Thoracic aorta endothelial cell (primary cell): ENCODE measurements at places on chromosomes 3 and 15. TPM values are rescaled to one million over a fixed set of nuclear protein-coding genes. Genes with fewer than 3 reads are reported as not detected.

The DPPA4 gene
- not detected in 2 replicates for total RNA-seq

The GRM2 gene
- total RNA-seq, result under 0.01 TPM in 2 replicates

The MOBP gene
- total RNA-seq, result 0.07 and 0.13 TPM in 2 replicates

The KNL1 gene
- total RNA-seq, result 62.6 and 107 TPM in 2 replicates

The GPR171 gene
- not detected in 2 replicates for total RNA-seq

The CCR9 gene
- total RNA-seq, result not detected in 2 replicates

The VPS8 gene
- 82.3 and 99.6 TPM in 2 replicates for total RNA-seq

The MYLK gene
- total RNA-seq, result 17.8 and 41.6 TPM in 2 replicates

The COL8A1 gene
- 156 and 212 TPM in 2 replicates for total RNA-seq

The P2RY13 gene
- not detected in 2 replicates for total RNA-seq

The TMEM207 gene
- total RNA-seq, result not detected in 2 replicates

The RETNLB gene
- total RNA-seq, result not detected in 2 replicates

The GOLGA6L10 gene
- total RNA-seq, result 0.40 and 1.2 TPM in 2 replicates

The TMEM39A gene
- 41.5 and 45.4 TPM in 2 replicates for total RNA-seq

The COL7A1 gene
- 0.13 and 0.14 TPM in 2 replicates for total RNA-seq

The TYRO3 gene
- total RNA-seq, result 10.4 and 12.6 TPM in 2 replicates

The PCLAF gene
- total RNA-seq, result 58.8 and 93.0 TPM in 2 replicates

The USP4 gene
- total RNA-seq, result 36.5 and 44.4 TPM in 2 replicates

The VEPH1 gene
- total RNA-seq, result 325 and 390 TPM in 2 replicates

The SLC51B gene
- not detected in 2 replicates for total RNA-seq

The CYP8B1 gene
- total RNA-seq, result not detected in 2 replicates

The NANOGP8 gene
- 0.14 TPM in 1 of 2 replicates, not detected in the other for total RNA-seq

The SPSB4 gene
- total RNA-seq, result under 0.01 TPM in 1 of 2 replicates, not detected in the other

The CHRD gene
- total RNA-seq, result 0.07 and 0.13 TPM in 2 replicates

The MST1 gene
- 1.1 and 2.3 TPM in 2 replicates for total RNA-seq

The KCNH8 gene
- under 0.01 TPM in 1 of 2 replicates, not detected in the other for total RNA-seq

The HYAL1 gene
- total RNA-seq, result 3.7 and 5.0 TPM in 2 replicates

The PIGBOS1 gene
- total RNA-seq, result 10.0 and 11.8 TPM in 2 replicates

The TMEM212 gene
- total RNA-seq, result not detected in 2 replicates

The NR2E3 gene
- 0.22 and 0.27 TPM in 2 replicates for total RNA-seq

The TNFAIP8L3 gene
- total RNA-seq, result 56.0 and 60.8 TPM in 2 replicates

The CDHR4 gene
- total RNA-seq, result not detected in 2 replicates

The CLDN18 gene
- total RNA-seq, result not detected in 2 replicates

The GLCE gene
- 163 and 202 TPM in 2 replicates for total RNA-seq

The MEGF11 gene
- under 0.01 TPM in 1 of 2 replicates, not detected in the other for total RNA-seq

The SLC22A13 gene
- total RNA-seq, result 0.22 and 0.27 TPM in 2 replicates

The SLC28A2 gene
- total RNA-seq, result not detected in 2 replicates

The DLL4 gene
- 33.8 and 72.7 TPM in 2 replicates for total RNA-seq

The GP5 gene
- total RNA-seq, result 0.14 TPM in 1 of 2 replicates, not detected in the other

The PRR20G gene
- not detected in 2 replicates for total RNA-seq

The PRSS50 gene
- total RNA-seq, result not detected in 2 replicates

The CHRNA7 gene
- total RNA-seq, result 1.0 and 4.1 TPM in 2 replicates

The ABI3BP gene
- 36.0 and 40.6 TPM in 2 replicates for total RNA-seq

The GOLGA8A gene
- 35.9 and 37.0 TPM in 2 replicates for total RNA-seq

The TUSC7 gene
- not detected in 2 replicates for total RNA-seq

The LRRIQ4 gene
- under 0.01 and 0.07 TPM in 2 replicates for total RNA-seq

The EAF2 gene
- 1.4 and 2.9 TPM in 2 replicates for total RNA-seq

The ZIC4 gene
- total RNA-seq, result 0.40 TPM in 1 of 2 replicates, not detected in the other

The PXYLP1 gene
- 2.5 and 4.5 TPM in 2 replicates for total RNA-seq

The CFAP91 gene
- total RNA-seq, result 0.13 and 0.29 TPM in 2 replicates

The GOLGA6L7 gene
- not detected in 2 replicates for total RNA-seq

The NFKBIZ gene
- 31.1 and 37.5 TPM in 2 replicates for total RNA-seq

The CP gene
- under 0.01 TPM in 1 of 2 replicates, not detected in the other for total RNA-seq

The ANKRD63 gene
- total RNA-seq, result 0.13 and 0.22 TPM in 2 replicates

The TAGLN3 gene
- 0.40 TPM in 1 of 2 replicates, not detected in the other for total RNA-seq

The LINGO1 gene
- total RNA-seq, result 0.14 TPM in 1 of 2 replicates, not detected in the other

The NR2F2 gene
- 24.8 and 57.2 TPM in 2 replicates for total RNA-seq

The CCR1 gene
- total RNA-seq, result not detected in 2 replicates

The PGBD4 gene
- total RNA-seq, result 1.7 and 1.8 TPM in 2 replicates
